Activated T-helper 2 cell treated with anti-CD3 and anti-CD28 coated beads, Interferon-gamma antibody, Interleukin-2, Interleukin-4, amounts not matched to agents 10 μg/mL and 5 μg/mL and 100 μg/mL, durations not matched to agents 14 hours and 24 hours and 36 hours (primary cell): ENCODE measurements at places on chromosomes 11 and 22. TPM values are rescaled to one million over a fixed set of nuclear protein-coding genes. Genes with fewer than 3 reads are reported as not detected.

GRCh38 chr11:104858882-104859775 lies 39.1 kb downstream of the CASP12 start:
- no peak for DNase-seq

DNA sequence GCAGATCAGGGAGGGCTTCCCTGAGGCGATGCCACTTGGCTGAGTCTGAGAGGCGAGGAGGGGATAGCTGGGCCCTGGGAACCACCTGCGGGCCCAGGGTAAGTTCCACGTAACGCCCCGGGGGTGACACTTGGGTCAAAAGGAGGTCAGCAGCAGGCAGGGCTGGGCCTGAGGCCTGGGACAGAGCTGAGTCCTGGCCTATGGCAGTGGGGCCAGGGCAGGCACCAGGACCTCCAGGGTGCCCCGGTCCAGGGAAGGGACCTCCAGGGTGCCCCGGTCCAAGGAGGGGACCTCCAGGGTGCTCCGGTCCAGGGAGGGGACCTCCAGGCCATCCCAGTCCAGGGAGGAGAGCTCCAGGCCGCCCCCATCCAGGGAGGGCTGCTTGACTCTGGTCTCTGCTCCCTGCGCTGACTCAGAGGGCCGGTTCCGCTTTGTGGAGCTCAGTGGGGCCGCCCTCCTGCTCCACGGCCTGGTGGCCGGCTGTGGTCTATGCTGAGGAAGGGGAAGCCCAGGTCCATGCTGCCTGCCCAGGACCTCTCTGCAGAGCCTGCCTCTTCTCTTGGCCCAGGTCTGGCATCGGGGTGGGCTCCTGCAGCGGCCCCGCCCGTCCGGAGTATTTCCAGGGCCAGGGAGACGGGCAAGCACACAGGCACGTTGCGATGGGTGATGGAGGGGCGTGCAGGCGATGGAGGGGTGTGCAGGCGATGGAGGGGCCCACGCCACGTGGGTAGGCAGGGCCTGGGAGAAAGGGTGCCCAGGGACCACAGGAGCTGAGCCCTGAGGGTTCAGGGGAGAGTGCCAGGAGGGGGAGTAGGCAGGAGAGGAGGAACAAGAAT lies 19.5 kb upstream of the WNT7B start:
- no peak for DNase-seq

GRCh38 chr11:128845334-128845780 lies 21.7 kb downstream of the KCNJ1 start:
- no peak for DNase-seq

The C11orf54 gene
- 19.3 and 21.2 TPM in 2 replicates for total RNA-seq

DNA sequence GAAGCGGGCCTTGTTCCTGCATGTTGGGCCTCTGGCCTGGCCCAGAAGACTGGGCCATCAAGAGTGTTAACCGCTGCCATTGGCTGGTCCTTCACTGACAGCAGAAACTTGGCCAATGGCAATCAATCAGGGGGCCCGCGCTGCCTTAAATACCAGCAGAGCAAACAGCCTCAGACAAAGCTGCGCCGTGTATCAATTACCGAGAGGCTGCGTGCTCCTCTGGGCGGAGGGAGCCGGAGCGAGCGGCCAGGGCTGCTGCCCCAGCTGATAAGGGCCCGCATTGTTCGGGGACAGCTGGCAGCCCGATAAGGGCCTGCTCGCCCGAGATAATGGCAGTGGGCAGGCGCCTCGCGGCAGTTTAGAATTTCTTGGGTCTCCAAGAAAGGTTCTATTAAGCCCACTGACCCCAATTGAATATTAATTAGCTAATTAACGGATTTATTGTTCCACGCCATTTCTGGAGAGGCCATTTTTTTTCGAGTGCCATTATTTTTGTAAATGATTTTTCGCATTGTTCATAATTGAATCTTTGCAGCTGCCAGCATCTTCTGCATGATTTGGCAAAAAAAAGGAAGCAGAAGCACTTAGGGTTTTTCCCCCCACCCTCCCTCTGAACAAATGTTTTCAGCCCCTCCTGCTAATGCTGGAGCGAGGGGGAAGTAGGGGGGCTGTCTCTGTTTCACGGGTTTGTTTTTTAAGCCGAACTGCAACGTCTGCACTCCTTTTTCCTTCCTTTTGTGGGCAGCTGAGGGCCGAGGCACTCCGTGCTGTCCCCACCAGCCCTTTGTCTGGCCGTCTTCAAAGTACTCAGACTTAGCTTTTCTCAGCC lies 37.6 kb upstream of the RIC3 start:
- DNase-seq = no peak

GRCh38 chr11:124199702-124200101 lies 16.6 kb downstream of the OR10D3 start:
- DNase-seq = no peak

DNA sequence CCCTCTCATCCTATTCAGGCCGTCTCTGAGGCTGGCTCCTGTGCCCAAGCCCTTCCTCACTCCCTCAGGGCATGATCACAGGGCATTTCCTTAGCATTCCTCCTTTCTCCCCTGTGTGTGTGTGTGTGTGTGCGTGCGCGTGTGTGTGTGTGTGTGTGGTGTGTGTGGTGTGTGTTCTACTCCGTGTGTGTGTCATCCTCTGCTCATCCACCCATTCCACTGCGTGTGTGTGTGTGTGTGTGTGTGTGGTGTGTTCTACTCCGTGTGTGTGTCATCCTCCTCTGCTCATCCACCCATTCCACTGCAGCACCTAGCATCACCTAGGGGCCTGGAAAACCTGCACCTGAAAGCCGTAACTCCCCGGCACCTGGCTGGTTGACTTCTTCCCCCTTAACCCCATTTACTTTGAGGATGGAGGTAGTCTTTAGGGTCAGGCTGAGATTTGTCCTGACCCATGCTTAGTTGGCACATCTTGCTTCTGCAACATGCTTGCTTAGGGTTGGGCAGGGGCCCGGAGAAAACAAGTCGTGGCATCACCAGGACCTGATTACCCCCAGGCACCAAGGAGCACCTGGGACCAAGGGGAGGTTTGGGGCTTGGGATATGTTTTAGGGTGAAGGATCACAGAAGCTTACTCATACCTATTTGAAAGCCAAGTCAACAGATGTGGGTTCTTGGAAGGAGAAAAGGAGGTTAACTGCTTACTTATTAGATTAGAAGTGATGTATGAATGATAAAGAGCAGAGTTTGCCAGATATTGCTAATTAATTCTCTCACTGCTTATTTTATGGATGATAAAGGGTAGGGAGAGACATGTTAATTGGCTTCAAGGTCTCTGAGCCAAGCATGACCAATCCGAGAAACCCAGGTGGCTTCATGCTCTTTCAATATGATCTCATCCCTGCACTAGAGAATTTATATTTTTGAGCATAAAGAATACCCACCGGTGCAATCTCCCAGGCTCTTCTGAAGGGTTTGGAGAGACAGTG lies 18.9 kb downstream of the TIMP3 start:
- DNase-seq = no peak

The VSTM5 gene
- not detected in 2 replicates for total RNA-seq

The SLC22A9 gene
- not detected in 2 replicates for total RNA-seq

GRCh38 chr11:120413480-120413879 lies 77.3 kb downstream of the ARHGEF12 start:
- no peak for DNase-seq

GRCh38 chr22:27832606-27833005 lies 31.1 kb upstream of the MN1 start:
- no peak for DNase-seq

- no peak for DNase-seq
Observed at GRCh38 chr22:42156598-42156997, 26.0 kb upstream of the CYP2D6 start.

The OR5A1 gene
- total RNA-seq = not detected in 2 replicates

GRCh38 chr22:37497062-37497599 lies 10.9 kb upstream of the MFNG start:
- no peak for DNase-seq

DNA sequence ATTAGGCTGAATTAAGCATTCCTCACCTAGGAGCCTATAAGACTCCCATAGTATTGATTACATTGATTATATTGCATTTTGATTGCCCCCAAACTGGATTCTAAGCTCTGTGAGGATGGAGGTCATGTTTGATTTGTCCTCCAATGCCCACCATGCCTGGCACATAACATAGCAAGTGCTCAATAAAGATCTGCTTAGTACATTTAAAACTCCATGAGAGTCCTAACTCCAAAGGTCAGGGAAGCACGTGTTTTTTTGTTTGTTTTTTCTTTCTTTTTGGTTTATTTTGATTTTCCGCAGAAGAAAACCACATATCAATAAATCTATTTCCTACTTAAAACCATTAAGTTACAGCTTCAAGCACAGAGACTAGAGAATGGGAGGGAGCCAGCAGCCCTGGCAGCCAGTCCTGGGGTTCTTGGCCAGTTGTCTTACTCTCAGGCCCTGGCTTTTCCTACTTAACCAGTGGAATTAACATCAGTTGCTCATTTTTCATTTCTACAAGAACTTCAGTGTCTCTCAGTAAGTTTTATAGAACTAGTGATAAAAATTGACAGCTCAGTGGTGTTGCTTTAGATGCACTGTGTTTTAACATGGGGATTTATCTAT lies 429.9 kb upstream of the CCDC90B start:
- DNase-seq = no peak

GRCh38 chr11:123457187-123457770 lies 27.2 kb downstream of the GRAMD1B start:
- DNase-seq = no peak

- DNase-seq = no peak
Observed at GRCh38 chr11:117979481-117980211, 6.5 kb upstream of the IL10RA start.

The GLYAT gene
- total RNA-seq = not detected in 2 replicates

The SLC25A45 gene
- 14.6 and 16.3 TPM in 2 replicates for total RNA-seq

DNA sequence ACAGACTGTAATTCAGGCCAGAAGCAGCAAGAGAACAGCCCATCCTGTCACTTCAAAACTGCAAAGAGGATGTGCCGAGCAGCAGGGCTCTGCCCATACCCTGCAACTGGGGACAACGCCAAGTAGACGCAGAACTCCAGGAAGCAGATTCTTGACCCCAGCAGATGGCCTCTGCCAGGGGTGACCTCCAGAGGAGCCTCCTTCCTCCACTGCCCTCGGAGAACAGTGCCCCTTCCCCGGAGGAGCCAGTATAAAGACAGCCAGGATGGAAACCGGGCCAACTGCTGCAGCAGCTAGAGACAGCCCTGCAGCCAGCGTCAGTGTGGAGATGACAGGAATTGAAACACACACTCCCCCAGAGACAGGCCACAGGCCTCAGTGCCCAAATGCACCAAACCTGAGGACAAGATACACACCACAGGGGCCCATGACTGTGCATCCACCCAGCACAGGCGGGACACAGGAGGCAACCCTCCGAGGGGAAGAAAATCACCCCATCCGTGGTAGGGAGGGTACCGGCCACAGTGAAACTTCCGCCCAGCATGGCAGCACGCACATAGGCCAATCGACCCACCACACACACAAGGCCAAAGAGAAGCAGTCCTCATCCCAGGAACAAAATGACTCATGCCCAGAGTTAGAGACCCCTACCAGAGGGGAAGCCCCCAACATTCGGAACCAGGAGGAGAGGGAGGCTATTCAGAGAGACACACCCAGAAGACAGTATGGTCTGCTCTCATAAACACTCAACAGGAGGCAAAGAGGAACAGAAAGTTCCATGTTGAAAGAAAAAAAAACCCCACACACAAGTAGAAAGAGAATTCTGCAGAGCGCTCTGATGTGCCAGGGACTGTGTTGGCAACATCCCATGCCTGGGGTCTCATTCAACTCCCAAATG lies 5.6 kb downstream of the AHNAK start:
- DNase-seq = no peak

DNA sequence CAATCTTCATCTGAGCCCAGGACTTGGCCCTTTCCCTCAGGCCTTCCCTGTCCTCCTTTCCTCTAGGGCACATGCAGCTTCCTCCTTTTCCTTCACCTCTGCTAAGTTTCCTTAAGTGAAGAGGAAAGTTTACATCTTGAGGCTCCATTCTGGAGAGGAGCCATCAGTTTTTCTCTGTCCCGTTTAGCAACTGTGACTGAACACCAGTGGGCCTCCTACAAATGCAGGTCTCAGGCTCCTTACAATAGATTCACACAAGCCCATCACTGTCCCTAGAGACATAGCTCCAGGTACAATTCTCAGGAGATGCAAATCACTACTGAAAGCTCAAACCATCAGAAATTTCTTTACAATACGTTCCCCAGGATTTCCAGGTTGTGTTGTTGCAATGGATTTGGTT lies 23.3 kb upstream of the LYVE1 start:
- DNase-seq = no peak

DNA sequence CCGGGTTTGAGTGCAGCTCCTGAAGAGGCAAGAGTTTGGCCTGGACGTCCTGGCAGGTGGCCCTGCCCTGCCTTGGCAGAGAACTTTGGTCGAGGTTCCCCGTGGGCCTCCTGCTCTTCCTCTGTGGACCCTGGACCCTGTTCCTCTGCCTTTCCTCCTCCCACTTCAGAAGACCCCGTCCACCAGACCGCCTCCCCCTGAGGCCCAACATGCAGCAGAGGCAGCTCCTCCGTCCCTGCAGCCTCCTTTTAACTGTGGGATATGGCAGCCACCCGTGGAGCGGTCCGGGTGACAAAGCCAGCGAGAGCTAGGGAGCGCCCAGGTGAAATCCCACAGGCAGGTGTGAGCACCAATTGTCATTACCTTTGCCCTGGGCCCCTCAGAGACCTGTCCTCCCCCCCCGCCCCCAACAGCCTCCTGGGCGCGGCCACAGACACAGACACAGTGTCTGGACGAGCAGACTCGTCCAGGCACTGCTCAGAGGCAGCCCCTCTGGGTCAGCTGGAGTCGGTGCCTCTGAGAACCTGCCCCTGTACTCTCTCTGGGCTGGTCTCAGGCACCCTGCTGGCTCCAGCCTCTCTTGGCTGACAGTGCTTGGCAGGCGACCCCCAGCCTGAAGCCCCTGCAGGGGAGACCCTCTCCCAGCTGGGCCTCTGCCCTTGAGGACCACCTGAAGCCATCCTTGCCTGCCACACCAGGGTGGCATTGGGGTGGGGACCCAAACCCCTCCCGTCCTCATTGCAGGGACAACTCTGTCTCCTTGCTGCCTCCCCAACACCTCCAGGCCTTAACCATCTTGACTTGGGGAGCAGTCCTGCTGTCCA lies 4.1 kb upstream of the PTDSS2 start:
- DNase-seq = no peak

- no peak for DNase-seq
Observed at GRCh38 chr11:69887330-69887729, 68.1 kb upstream of the FGF3 start.

GRCh38 chr22:37905534-37906363 lies at the start of gene MICALL1:
MICALL1 (plus strand) TSS chr22:37906297; CDS start chr22:37906423, 126 bp downstream.
- peak; percentile 65 for DNase-seq

DNA sequence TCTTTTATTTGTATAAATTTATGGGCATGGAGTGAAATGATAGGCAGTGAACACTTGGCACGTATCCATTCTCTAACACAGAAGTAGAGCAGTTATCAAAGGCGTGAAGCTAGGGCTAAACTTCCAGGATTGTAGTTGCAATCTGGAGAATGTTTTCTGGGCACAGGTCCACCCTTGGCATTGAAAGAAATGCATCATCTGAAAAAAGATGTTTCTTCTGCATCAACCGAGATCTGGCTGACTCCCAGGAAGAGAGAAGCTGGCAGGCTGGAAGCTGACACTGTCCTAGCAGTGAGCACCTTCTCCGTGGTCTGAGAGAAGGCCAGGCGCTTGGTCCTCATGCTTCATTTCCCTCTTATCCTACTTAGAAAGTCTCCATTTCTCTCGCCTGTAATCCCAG lies 600.0 kb downstream of the BRD1 start:
- DNase-seq = no peak

The DPP3 gene
- total RNA-seq = 109 and 119 TPM in 2 replicates

GRCh38 chr22:44329179-44329796 lies 16.5 kb upstream of the SHISAL1 start:
- peak; percentile 29 for DNase-seq

GRCh38 chr11:124739479-124740276 lies at the start of gene NRGN:
NRGN (plus strand) TSS chr11:124739942; CDS start chr11:124740085, 143 bp downstream.
- peak; percentile 76 for DNase-seq

GRCh38 chr11:19344661-19345518 lies 104.1 kb upstream of the E2F8 start:
- DNase-seq = no peak

- DNase-seq = no peak
Observed at GRCh38 chr22:46193898-46194310, 43.6 kb downstream of the PPARA start.
